ENCODE measurements at places on chromosomes 1 and 21.
A peak's percentile ranks its signal among the peaks of the same experiment; 100 is the strongest.

- peak; percentile 90 for DNase-seq
These were observed 8.7 kb upstream of the GPR161 start for GRCh38 chr1:168145184-168146159.

- DNase-seq: no peak
These were observed 55.5 kb downstream of the MORN1 start for GRCh38 chr1:2335721-2336455.

- DNase-seq: no peak
These were observed 146.8 kb downstream of the NPHP4 start for GRCh38 chr1:5845376-5845775.

DNA sequence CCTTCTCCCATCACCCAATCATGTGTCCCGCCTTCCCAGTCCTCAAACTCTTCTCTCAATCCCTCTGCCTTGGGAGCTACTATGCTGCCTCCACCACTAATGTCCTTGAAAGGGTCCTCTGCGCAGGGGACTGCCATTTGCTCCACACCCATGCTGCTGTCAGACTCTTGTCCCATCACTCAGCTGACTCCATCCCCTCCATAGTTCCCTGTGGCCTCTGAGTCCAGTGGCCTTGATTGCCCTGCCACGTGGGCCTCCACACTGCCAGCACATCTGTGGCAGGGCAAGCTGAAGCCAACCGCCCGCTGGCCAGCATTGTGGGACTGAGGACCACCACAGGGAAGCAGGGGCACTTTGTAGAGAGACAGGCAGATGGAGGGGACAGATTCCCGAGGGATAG, 1.3 kb upstream of the TNNT2 start:
- DNase-seq: no peak

- no peak for DNase-seq
These were observed 26.3 kb upstream of the FCGR2A start for GRCh38 chr1:161478985-161479384.

GRCh38 chr1:248840946-248841345, 2.9 kb downstream of the ZNF672 start:
- DNase-seq: no peak

GRCh38 chr1:208185801-208186231, 58.4 kb downstream of the PLXNA2 start:
- DNase-seq: no peak

DNA sequence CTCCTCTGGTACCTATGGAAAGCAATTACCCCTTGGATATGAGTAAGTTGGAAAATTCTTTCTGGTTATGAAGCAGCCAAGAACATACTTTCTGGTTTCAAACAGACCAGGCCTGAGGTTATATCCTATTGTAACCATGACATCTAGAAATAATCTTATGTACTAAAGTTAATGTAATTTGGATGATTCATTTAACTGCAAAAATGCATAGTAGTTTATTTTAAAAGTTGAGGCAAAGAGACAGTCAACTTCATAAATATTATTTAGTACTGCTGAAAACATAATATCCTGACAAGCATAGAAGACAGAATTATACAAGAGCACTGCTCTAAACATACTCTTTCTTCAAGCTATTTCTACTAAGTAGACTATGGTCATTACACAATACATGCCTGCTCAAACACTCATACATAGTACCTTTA, 25.5 kb downstream of the ODF2L start:
- no peak for DNase-seq

- no peak for DNase-seq
These were observed 118.7 kb downstream of the KCNK2 start for GRCh38 chr1:215201283-215201682.

DNA sequence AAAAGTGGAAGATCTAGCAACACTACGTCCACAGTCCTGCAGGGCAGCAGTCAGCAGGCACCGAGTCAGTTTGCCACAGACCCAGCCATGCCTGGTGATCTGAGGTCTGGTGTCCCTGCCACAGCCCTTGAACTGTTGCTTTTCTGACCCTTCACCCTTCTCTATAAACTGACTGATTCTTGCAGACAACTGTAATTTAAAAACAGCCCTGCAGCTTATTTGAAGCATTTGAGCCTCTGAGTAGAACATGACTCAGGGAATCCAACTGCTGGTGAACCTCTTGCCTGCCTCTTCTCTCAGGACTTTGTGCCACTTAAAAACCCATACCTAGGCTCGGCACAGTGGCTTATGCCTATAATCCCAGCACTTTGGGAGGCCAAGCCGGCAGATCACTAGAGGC, 107.2 kb downstream of the EDEM3 start:
- DNase-seq: no peak

- no peak for DNase-seq
These were observed 320.9 kb downstream of the ASTN1 start for GRCh38 chr1:176843352-176844297.

DNA sequence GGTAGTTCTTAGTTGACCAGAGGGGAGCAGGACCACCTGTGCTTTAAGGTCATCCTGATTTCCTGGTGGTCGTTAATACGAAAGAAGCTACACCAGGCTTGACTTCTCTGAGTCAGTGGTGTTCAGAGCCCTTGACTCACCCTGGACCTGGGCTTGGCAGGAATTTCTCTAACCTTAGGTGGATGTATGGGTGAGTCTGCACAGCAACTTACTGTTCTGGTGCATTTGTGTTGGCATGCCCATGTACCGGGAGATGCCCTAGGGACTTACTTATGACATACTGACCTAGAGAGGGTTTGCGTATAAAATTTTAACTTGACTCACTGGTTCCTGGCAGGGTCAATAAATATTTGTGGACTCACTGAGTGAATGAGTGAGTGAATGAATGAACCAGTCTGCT, 304.6 kb downstream of the DISC1 start:
- no peak for DNase-seq

GRCh38 chr1:27116697-27117096, 38.2 kb downstream of the SLC9A1 start:
- DNase-seq: no peak

DNA sequence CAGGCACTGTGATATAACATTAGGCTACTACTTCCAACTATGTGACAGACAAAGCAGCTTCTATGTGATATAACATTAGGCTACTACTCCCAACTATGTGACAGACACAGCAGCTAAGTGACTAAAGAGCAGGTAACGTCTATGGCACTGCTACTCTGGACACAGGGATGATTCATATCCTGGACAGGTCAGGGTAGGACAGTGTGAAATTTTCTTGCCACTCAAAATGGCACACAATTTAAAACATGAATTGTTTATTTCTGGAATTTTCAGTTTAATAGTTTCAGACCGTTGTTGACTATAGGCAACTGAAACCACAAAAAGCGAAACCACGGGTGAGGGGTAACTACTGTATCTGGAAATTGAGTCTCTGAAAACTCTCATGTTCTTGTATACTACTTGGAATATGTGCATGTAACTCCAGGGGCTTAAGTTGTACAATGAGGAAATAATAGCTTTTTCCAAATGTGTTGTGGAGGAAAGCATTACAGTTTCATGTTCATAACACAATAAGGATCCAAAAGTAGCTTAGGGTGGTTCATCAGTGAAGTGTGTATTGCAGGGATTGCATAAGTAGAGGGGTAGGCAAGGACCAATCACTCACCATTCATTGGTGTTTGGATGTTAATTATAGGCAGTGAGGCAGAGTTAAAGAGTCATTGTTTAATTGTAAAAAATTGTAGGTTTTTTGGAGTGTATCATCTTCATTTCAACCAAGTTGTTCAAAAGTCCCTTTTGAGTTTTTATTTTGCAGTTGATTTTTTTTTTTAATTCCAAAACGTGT, 5.3 kb downstream of the DTL start:
- DNase-seq: no peak

GRCh38 chr1:55572878-55573734, 357.9 kb upstream of the USP24 start:
- DNase-seq: no peak

DNA sequence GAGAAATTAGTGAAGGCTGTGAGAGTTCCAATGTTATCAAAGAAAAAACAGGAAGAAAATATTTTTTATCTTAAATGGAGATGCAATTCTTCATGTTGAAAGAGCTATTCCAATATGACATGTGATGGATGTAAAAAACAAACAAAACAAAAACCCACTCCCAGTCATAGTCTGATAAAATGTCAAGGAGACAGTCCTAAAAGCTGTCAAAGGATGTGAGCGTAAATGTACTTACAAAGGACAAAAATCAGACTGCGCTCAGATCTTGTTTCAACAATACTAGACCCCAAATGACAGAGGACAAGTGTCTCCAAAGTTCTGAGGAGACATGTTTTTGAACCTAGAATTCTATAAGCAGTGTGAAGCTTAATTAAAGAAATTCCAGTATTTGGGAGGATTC, 265.8 kb downstream of the PLPP3 start:
- DNase-seq: no peak

- DNase-seq: no peak
These were observed 29.1 kb downstream of the SKI start for GRCh38 chr1:2257245-2257627.

GRCh38 chr1:109538827-109539555, 681 bp upstream of the GPR61 start:
- DNase-seq: no peak

- no peak for DNase-seq
These were observed 364.8 kb downstream of the RPS6KC1 start for GRCh38 chr1:213415691-213416380.

GRCh38 chr1:55916481-55916880, 662.9 kb downstream of the PLPP3 start:
- no peak for DNase-seq

DNA sequence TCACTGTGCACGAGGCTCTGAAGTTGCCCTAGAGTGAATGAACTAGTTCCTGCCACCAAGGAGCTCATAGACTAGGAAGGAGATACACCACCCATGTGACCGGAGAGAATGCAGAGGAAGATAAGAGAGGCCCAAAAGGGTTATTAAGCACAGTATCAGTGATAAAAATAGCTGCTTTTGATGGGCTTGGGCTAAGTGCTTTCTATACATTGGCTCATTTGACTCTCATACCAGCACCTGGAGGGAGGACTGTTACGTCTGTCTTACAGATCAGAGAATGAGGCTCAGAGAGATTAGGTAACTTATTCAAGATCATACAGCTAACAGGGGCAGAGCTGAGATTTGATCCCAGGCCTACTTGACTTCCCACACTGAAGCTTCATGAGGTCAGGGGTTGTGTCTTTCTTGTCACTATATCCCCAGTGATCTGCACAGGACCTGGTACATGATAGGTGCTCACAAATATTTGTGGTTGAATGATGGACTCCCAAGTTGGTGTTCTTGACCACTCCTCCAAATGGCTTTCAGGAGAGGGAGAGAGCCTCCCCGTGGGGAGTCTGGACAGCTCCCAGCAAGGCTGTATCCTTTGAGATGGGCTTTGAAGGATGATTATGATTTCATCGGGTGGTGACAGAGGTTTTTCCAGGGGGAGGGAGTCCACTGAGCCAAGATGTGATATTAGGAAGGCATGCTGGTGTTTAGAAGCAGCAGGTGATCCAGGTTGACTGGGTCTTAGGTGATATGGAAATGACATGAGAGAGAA, 14.4 kb downstream of the PPFIA4 start:
- DNase-seq: no peak

GRCh38 chr1:42936309-42937078, 22.2 kb downstream of the SLC2A1 start:
- peak; percentile 62 for DNase-seq

GRCh38 chr1:112457241-112457640, 51.5 kb upstream of the WNT2B start:
- DNase-seq: no peak

DNA sequence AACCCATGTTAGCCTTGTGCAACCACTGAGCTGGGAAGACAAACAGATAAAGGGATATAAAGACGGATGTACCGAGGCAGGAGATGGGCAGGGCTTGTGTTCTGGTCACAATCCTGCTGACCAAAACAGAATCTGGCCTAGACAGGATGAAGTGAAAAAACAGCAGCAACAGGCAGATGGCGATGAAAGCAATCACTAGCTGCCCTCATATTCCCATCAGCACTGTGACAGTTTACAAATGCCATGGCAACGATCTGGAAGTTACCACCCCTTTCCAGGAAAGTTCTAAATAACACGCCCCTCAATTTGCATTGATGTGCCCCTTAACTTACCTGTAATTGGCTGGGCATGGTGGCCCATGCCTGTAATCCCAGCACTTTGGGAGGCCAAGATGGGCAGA, 40.6 kb upstream of the CD46 start:
- DNase-seq: no peak

DNA sequence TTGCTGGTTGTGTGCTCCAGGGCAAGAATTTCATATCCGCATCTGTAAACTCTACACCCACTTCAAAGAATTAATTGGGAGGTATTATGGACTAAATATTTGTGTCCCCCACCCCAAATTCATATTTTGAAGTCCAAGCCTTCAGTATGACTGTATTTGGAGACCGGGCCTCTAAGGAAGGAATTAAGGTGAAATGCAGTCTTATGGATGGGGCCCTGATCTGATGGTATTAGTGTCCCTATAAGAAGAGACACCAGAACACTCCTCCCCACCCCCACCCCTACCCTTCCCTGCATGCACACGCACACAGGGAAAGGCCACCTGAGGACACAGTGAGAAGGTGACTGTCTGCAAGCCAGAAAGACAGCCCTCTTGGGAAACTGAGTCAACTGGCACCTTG, 332.4 kb downstream of the RPS6KC1 start:
- no peak for DNase-seq

DNA sequence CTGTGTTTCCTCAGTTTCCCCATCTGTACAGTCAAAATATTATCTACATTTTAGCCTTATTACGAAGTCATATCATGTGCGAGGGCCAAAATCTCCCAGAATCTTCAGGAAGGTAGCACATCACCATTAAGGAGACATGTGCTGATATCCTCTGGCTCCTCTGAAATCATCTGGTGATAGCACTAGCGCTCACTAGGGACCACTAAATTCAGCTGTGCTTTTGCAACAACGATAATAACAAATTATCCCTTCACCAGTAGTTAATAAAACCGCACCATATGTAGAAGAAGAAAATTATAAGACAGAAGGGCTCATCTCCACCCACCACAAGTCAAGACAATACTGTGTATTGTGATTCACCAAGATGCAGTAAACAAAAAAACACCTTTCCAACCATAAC, 53.3 kb downstream of the TIAM1 start:
- no peak for DNase-seq

- no peak for DNase-seq
These were observed 32.1 kb upstream of the ST6GALNAC5 start for GRCh38 chr1:76835203-76835602.

- DNase-seq: peak; percentile 91
These were observed 146.0 kb upstream of the JUN start for GRCh38 chr1:58929671-58930325.

GRCh38 chr1:54795356-54795665, 5.8 kb downstream of the TTC22 start:
- DNase-seq: no peak

- no peak for DNase-seq
These were observed 152.2 kb upstream of the LMO4 start for GRCh38 chr1:87176514-87176913.

DNA sequence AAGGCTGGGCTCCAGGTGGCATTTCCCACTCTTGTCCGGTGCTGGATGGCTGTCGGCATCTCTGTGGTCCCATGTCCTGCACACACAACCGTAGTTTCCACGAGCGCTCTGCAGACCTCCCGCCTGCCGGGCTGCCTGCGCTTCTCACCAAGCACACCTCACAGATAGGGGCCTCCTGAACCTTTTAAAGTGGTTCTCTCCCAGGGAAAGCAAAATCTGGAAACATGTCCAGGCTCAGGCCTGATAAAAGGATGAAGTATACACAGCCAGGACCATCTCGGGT, 46.2 kb downstream of the CAPN9 start:
- DNase-seq: no peak
